Ecto neural progenitor cell (in vitro differentiated cells): ENCODE measurements at places on chromosomes 16 and 17.
A peak's percentile ranks its signal among the peaks of the same experiment; 100 is the strongest.

GRCh38 chr17:49887086-49887743 lies 39.3 kb upstream of the TAC4 start:
- no peak for DNase-seq

GRCh38 chr17:9109933-9110332 lies 88.6 kb downstream of the NTN1 start:
- no peak for DNase-seq

DNA sequence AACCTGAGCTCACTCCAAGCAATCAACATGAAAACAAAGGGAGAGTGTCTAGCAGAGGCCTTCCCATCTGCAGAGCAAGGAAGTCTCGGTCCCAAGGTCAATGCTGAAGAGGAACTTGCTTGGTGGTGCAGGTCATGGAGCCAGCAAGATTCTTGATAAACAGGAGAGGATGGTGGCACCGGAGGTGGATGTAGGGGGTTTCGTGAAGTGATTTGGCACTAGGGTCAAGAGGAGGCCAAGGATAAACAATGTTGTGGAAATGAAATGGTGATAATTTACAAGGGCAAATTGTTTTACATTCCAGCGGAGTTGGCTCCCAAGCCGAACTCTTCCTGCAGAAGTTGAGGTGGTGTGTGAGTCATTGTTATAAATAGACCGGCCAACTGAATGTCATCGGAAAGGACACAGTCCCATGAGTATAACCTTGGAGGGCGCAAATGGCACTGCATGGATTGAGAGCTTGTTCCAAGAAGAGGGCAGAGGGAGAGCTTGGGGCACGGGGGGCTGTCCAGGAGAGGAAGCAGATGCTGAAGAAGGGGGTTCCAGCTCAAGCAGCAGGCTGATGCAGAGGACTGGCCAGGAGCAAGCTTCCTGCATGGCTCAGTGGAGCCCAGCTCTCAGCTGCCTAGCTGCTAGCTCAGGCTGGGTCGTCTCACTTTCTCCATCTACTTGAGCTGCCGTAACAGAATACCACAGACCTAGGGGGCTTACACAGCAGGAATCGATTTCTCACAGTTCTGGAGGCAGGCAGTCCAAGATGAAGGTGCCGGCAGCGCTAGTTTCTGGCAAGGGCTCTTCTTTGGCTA lies 136.6 kb downstream of the COPRS start:
- no peak for DNase-seq

GRCh38 chr17:50055426-50056216 lies at the start of gene ITGA3:
Gene ITGA3 (plus strand): TSS chr17:50056110. CDS start chr17:50056440, 330 bp downstream.
- peak; percentile 92 for DNase-seq

- DNase-seq, result no peak
Measured at GRCh38 chr16:56603589-56603988, 4.8 kb upstream of the MT2A start.

- no peak for DNase-seq
Measured at GRCh38 chr16:69798466-69798865, 36.3 kb downstream of the WWP2 start.

DNA sequence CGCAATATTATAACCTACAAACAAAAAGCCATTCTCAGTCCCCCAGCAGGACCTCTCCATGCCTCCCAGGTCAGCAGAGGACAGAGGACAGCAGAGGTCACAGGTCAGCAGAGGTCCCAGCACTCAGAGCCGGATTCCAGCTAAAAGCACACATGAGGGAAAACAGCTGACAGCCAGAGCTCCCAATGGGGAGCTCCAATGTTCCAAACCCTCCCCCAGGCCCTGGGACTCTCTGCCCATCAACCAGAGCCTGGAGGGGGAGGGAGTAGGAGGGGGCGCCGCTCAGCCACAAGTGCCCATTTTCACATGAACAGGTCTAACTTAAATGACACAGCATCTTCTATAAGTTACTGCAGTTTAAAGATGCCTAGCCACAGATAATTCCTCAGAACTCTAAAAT lies 77.5 kb downstream of the ANKRD11 start:
- DNase-seq, result peak; percentile 74

DNA sequence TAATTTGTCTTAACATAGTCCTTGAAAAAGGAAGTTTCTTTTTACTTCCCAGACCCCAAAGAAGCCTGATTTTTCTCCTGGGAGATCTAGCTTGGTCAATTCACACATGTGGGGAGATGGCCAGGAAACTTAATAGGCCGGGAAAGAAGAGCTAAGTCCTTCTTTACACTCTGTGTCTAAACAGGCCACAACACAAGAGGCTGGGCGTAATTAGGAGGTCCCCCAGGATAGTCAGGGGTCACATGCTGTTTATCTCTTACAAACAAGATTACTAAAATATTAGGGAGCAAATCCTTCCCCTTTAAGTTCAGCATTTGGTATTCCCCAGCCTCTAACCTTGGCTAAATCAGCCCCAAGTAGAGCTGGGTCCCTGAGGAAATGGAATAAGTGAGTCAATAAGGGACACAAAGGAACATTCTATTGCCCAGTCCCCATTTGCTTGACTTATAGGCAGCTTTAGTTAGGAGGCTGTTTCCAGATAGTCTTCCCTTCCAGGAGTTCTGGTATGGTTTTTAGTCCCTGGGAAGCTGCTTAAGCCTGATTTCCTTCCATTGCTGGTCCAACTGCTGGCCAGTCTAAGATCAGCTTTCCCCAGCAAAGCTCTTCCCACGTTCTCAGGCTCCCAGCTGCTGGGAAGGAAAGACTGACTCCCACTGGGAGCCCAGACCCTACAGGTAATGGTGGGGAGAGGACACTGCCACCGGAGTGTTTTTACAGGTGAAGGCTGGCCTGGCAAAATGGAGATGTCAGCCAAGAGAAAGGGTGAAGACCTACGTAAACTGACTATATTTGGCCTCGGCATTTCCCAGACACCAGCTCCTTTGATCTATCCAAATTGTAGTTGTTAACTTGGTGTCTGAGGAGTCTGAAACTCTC lies 14.1 kb upstream of the HOXB9 start:
- no peak for DNase-seq

DNA sequence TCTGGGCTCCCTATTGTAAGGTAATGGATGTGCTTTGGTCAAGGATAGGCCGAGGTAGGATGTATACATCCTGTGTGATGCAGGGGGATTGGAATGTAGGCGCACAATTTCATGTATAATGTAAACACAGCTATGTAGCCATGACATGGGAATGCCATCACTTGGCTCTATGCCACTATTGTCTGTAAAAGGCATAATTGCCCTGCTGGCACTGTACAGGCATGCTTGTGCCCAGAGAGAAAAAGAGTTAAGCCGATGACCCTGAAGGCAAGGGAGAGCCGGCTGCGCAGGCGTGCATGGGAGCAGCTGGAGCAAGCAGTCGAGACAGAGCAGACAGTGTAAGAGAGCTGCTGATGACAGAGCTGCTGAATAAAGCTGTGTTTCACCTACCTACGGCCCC lies 212.5 kb upstream of the CPHXL start:
- no peak for DNase-seq

DNA sequence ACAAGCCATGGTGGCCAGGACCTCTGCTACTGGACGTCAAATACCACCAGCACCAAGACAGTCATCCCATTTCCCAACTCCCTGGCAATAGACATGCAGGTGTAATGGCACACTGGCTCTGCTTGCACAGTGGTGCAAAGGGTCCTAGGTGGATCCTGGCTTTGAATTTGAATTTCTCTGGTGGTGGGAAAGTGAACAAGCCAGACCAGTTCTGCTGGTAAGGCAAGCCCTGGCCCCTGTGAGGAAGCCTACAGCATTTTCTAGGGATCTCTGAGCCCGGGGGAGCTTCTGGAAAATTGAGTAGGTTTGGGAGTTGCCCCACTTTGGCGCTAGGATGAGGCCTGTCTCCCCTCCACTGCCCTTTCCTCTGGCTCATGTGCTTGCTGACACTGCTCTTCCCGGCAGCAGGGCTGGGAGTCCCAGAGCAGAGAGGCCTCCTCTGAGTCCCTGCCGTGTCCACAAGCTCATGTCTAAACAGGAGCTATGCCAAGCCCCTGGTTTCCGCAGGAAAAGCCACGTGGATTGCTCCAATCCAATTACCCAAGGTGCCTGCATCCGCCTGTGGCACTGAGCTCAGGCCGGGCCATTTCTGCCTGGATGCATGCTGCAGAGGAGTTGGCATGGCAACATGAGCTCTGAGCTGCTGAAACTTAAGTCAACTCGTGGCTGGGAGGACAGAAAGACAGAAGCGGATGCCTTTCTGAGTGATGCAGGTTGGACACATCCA lies 67.0 kb downstream of the PRMT7 start:
- no peak for DNase-seq

DNA sequence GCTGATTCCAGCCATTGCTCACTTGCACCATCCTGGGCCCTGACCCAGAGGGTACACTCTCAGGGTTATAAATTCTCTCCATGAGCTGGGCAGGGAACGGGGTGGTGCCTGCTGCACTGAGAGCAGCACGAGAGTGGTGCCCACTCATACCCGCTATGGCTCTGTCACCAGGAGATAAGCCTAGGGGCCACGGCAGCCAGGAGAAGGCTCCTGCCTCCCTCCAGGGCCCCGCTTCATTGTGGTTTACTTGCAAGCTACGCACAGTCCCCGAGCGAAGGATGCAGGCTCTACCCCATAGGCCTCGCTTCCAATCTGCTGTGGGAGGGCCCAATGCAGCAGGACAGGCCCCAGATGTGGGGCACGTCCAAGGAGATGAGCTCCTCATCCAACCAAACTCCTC lies 48.5 kb downstream of the VAC14 start:
- no peak for DNase-seq

DNA sequence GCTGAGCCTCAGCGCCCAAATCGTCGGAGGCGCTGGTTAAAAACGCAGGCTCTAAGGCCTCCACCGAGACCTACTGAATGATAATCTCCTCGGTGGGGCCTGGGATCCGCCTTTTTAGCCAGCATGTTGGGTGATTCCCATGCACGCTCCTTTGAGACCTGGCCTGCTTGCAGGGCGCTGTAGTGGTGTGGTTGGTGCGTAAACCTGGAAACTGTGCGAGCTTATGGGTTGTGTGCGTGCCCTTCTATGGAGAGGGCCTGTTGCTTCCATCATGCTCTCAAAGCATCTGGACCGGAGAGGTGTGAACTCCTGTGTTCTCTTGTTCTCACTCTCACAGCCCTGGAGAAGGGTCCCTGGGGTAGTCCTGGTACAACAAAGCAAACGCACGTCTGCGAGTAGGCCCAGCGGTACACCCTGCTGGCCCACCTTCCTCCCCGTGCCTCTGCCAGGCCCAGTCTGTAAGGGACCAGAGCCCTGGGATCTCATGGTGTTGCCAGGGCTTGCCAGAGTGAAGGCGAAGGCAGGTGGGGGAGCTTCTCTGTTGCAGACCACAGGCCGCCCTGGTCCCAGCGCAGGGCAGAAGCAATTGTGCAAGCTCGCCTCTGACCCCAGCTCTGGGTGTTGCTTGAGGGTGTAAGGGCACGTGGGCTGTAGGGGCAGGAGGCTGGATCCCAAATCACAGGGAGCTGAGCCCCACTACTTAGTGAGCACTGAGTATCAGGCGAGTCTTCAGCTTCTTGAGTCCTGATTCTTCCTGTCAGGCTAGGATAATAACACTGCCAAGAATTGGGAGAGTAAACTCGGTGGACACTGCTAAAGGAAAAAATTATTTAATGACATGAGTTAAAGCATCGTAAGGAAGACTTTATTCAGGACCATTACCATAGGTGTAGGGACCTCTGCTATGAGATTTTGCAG lies 879 bp upstream of the LRRC75A start:
- DNase-seq, result no peak

DNA sequence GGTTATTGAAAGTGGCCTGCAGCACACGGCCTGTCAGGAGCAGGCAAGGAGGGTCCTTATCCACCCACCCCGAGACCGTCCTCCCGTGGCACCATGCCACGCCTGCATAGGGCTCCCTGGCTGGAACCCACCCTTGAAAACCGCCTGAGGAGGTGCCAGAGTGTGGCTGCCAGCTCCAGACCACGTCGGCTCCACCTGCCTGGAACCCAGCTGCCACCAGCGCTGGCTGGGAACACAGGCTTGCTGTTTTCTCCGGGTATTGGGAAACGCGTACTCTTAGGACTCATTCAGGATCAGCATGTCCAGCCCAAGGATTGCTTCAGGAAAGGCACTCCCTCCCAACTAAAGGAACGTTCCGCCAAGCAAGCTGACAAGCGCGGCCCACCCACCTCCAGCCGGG lies 6.7 kb downstream of the ARL16 start:
- no peak for DNase-seq

DNA sequence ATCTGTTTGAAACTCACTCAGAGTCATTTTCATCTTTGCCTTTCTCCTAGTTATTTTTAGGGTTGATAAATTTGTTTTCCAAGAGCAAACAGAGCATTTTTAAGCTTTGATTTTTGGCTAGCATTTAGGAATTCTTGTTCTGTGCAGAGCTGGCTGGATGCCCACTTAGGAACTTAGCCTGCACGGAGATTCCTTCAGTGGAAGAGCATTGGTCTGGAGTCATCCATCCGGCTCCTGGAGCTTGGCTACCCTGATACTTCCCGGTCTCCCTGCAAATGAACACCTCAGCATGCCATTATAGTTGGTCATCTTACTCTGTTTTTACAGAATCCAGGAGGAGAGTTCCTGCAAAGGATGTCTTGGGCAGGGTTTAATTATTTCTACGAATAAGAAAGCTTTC lies 57.1 kb downstream of the SPECC1 start:
- no peak for DNase-seq

DNA sequence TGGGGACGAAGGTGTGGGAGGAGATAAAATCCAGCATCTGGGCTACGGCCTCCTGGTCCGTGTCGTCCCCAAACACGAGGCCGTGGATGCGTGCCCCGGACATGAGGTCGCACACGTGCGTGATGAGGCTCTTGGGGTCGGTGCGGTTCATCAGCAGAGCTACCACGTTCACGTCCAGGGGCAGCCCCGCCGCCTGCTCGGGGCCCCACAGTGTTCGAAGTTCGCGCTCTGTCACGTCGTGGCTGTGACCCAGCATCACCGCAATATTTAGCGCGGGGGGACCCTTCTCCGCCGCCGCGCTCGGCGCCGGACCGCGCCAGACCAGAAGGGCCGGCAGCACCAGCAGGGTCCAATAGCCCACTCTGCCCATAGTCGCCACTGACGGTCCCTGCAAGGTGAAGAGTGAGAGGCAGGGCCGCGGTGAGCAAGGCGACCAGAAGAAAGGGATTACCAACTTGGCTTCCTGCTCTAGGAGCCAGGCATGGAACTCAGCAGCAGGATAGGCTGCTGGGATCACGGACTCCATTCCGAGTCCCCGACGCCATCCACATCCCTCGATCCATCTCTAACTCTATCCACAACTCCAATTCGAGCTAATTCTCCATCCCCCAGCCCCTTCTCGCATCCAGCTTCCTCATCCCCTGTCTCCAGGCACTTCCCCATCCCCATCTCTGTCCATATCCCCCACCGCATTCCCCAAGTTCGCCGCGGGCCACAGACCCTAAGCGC lies 2.0 kb downstream of the GRIN2A start:
- no peak for DNase-seq

- DNase-seq, result peak; percentile 49
Measured at GRCh38 chr17:8803531-8804420, 4.6 kb upstream of the MFSD6L start.

DNA sequence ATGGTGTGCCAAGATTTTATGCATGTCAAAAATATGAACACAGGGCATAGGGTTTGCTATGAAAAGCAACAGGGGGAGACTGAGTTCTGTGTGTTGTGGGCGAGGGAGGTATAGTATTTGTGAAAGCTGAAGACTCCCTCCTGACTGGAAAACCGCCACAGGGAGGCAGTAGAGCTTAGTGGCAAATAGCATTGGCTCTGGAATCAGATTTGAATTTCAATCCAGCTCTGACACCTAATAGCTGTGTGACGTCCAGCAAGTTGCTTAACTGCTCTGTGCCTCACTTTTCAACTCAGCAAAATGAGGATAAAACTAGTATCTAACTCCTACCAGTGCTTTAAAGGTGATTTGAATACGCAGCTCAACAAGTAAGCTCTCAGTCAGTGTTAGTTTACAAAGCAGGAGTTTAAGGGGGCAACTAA lies 22.0 kb downstream of the KPNA2 start:
- no peak for DNase-seq
